ENCODE measurements at places on chromosomes 4 and X.

DNA sequence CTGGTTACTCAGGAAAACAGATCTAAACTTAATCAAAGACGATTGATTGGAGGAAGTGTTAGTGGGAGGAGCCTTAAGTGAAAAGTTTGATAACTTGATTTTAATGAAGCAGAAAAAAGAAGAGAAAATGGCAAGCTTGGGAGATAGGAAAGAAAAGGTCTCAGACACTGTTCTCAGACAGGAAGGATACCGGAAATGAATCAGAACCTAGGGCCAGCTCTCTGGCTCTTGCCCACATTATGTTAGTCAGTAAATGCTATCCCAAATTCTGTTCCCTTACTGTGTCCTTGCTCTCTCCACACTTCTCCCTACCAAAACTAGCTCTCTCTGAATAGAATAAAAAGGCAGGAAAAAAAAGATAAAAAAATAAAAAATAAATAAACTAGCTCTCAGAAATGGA, 48.6 kb upstream of the TMEM164 start:
- DNase-seq: no peak

- DNase-seq: no peak
Measured at GRCh38 chr4:123976819-123977218, 580.2 kb downstream of the SPRY1 start.

DNA sequence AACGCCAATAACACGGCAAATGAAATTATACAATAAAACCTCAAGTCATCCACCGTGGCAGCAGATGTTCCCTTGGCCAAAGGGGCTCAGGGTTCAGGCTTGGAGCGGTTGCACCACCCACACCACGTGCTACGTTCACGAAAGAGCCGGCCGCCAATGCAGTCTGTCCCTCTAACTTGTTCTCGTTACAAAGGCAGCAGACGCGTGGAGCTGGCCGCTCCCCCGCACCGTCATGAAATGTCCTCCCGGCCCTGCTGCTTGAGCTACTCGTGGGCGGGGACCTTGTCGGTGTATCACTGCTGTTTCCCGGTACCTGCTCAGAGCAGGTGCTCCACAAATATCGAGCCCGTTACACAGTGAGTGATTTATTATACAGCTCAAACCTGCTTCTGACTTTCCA, 36.4 kb upstream of the MAN2B2 start:
- DNase-seq: no peak

- no peak for DNase-seq
Measured at GRCh38 chrX:133375615-133376340, 39.5 kb downstream of the GPC4 start.

DNA sequence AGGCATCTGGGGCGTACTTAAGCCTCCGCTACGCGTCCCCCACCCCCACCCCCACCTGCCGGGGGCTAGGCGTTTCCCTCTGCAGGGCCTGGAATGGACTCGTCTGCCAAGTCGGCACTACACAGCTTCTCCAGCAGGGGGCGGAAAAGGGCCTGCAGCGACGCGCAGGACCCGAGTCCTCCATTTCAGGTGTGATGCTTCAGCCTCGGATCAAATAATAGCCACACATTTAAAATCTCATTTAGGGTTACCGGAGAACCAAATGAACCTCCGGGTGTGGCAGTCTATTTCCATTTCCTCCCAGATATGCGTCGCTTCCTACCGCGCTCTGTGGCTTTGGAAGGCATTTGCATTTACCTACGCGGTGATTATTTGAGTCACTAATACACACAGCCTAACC, 2.9 kb downstream of the PAK3 start:
- peak; percentile 56 for DNase-seq

- no peak for DNase-seq
Measured at GRCh38 chr4:33226133-33226532, 2506.0 kb downstream of the PCDH7 start.

- DNase-seq: no peak
Measured at GRCh38 chr4:27934871-27935270, 1074.2 kb downstream of the STIM2 start.
